A549 treated with CORT108297 at 1 μM for 4 hours (cell line): ENCODE measurements at places on chromosomes 3 and 15. TPM values are rescaled to one million over a fixed set of nuclear protein-coding genes. Genes with fewer than 3 reads are reported as not detected.

ALS2CL gene
- total RNA-seq: 4.9 to 8.8 TPM (median 8.5 TPM) in 5 replicates

GTF2E1 gene
- 11.7 to 17.0 TPM (median 12.7 TPM) in 5 replicates for total RNA-seq

DPPA2 gene
- total RNA-seq: not detected in 5 replicates

MORC1 gene
- total RNA-seq: not detected in 5 replicates

GOLGA8A gene
- total RNA-seq: 4.7 to 10.2 TPM (median 8.4 TPM) in 5 replicates

RETNLB gene
- not detected in 5 replicates for total RNA-seq

FBXO40 gene
- total RNA-seq: not detected in 5 replicates

TMCC1 gene
- 10.7 to 15.7 TPM (median 11.3 TPM) in 5 replicates for total RNA-seq

SLC24A5 gene
- not detected in 5 replicates for total RNA-seq

ONECUT1 gene
- total RNA-seq: 0.15 to 0.30 TPM (median 0.23 TPM) in 5 replicates

SHF gene
- total RNA-seq: 0.66 to 0.80 TPM (median 0.74 TPM) in 5 replicates

ARHGEF3 gene
- 6.4 to 8.4 TPM (median 7.8 TPM) in 5 replicates for total RNA-seq

DGKG gene
- 7.7 to 12.5 TPM (median 8.6 TPM) in 5 replicates for total RNA-seq

CMSS1 gene
- total RNA-seq: 52.9 to 59.8 TPM (median 57.0 TPM) in 5 replicates

BHLHE40 gene
- 81.0 to 103 TPM (median 94.9 TPM) in 5 replicates for total RNA-seq

TBC1D23 gene
- 12.2 to 14.3 TPM (median 12.9 TPM) in 5 replicates for total RNA-seq

GOLGA6B gene
- total RNA-seq: 0.05 TPM in 1 of 5 replicates, not detected in the others

CHL1 gene
- total RNA-seq: not detected in 5 replicates

UROC1 gene
- not detected in 5 replicates for total RNA-seq

KIF7 gene
- 3.5 to 5.1 TPM (median 4.4 TPM) in 5 replicates for total RNA-seq
